ENCODE measurements at places on chromosomes 1 and 21. TPM values are rescaled to one million over a fixed set of nuclear protein-coding genes. Genes with fewer than 3 reads are reported as not detected.

GRCh38 chr1:2346691-2347408 lies 44.5 kb downstream of the MORN1 start:
- no peak for DNase-seq
- H3K27me3 ChIP-seq = no peaks in the 10 kb centered on the region
- H3K4me3 ChIP-seq = no peak overlapping the region
- no peaks in the 10 kb centered on the region for H3K36me3 ChIP-seq

The CD101 gene
- total RNA-seq = 0.16 TPM

GRCh38 chr1:175757381-175758015 lies 14.1 kb upstream of the TNR start:
- H3K27ac ChIP-seq = no peak overlapping the region
- H3K27me3 ChIP-seq = no peaks in the 10 kb centered on the region
- no peak overlapping the region for H3K4me3 ChIP-seq
- no peaks in the 10 kb centered on the region for H3K36me3 ChIP-seq
- H3K4me1 ChIP-seq = no peaks in the 10 kb centered on the region

DNA sequence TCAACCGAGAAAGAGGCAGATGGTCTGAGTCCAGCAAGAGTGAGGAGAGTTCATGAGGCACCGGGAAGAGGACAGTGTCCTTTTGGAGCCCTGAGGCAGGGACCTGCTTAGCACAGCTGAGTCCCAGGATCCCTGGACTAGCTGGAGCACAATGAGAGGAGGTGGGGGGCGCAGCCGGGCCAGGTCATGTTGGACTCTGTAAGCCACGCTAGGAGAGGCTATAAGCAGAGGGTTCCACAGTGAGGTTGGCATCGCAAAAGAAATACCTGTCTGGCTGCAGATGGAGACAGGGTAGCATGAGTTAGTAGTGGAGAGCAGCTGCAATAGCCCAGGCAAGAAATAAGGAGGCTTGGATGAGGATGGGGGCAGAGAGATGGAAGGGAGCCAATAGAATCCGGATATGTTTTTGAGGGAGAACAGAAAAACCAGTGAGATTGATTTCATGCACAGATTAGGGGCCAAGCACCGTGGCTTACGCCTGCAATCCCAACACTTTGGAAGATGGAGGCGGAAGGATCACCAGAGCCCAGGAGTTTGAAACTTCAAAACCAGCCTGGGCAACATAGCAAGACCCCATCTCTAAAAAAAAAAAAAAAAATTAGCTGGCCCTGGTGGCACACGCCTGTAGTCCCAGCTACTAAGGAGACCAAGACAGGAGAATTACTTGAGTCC lies 98.2 kb downstream of the DHRS3 start:
- DNase-seq = no peak
- no peaks in the 10 kb centered on the region for H3K36me3 ChIP-seq
- no peak overlapping the region for H3K27ac ChIP-seq
- no peaks in the 10 kb centered on the region for H3K4me1 ChIP-seq

The C1orf94 gene
- total RNA-seq = not detected

GRCh38 chr1:220135755-220136154 lies 41.8 kb downstream of the IARS2 start:
- H3K4me3 ChIP-seq = no peak overlapping the region
- H3K4me1 ChIP-seq = no peaks in the 10 kb centered on the region
- peaks cover 2% of the 10 kb centered on the region for H3K36me3 ChIP-seq
- no peaks in the 10 kb centered on the region for H3K27me3 ChIP-seq
- DNase-seq = no peak

DNA sequence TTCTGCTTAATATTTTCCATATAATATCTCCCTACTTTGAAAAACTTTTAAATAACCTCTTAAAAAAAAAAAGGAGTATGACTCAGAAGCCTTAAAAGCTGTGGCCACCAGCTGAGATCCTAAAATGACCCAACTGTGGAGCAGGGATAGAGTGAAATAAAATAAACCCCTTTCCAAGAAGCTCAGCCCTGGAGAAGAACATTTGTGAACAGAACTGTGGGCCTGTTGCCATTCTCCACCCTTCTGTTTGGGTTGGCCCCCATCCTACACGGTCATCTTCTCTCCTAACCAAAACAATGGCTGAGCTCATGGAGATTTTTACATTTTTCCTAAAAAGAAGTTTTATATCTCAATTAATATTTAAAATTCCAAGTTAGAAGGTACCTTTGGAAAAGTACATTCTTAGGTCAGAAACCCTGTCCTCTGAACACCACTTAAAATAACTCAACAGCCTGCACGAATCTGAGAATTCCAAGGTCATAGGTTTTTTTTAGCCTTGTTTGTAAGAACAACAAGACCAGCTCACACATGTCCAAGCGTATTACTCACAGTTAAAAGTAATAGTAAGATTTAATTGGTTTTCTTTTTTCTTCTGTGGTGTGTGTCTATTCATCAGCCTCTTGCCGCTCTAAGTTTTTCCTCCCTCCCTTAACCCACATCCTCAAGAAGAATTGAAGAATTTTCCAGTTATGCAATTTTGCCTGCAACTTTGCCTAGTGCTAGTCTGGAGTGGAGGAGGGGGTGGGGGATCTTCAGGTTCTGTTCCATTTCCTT lies 107.7 kb upstream of the ERRFI1 start:
- DNase-seq = no peak
- H3K4me1 ChIP-seq = peaks cover 5% of the 10 kb centered on the region
- no peak overlapping the region for H3K4me3 ChIP-seq
- H3K27ac ChIP-seq = no peak overlapping the region

The C1orf141 gene
- total RNA-seq = not detected

The CDC20 gene
- total RNA-seq = 125 TPM

- H3K4me1 ChIP-seq = peaks cover 10% of the 10 kb centered on the region
- no peaks in the 10 kb centered on the region for H3K36me3 ChIP-seq
- H3K27me3 ChIP-seq = no peaks in the 10 kb centered on the region
- H3K27ac ChIP-seq = no peak overlapping the region
Measured at GRCh38 chr1:116128664-116129063, 17.5 kb downstream of the MAB21L3 start.

The PIGP gene
- 22.3 TPM for total RNA-seq

Measured in Caco-2 (cell line).